Choroid plexus epithelial cell (primary cell): ENCODE measurements at places on chromosomes 6 and 20.

GRCh38 chr6:158042245-158042798, 60.7 kb downstream of the SYNJ2 start:
- DNase-seq = peak; percentile 91

- no peak for DNase-seq
Measured at GRCh38 chr6:1468126-1468525, 78.8 kb downstream of the FOXF2 start.

GRCh38 chr6:83436674-83437073, 5.8 kb upstream of the ME1 start:
- no peak for DNase-seq

DNA sequence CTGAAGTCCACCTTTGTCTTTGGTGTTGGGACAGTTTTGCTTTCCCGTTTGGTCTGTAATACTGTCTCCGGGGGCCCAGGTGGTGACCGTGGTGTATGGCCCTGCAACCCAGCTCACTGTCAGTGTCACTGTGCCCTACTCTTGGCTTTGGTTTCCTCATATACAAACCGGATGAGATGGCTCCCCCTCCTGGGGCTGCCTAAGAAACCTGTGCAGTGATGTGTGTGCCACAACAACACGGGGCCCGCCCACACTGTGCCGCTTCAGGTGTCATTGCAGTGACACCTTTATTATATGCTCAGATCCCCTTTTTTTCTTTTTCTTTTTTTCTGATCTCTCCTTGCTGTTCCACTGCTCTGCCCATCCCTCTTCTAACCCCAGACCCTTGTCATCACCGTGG, 73.9 kb downstream of the RAMACL start:
- no peak for DNase-seq

DNA sequence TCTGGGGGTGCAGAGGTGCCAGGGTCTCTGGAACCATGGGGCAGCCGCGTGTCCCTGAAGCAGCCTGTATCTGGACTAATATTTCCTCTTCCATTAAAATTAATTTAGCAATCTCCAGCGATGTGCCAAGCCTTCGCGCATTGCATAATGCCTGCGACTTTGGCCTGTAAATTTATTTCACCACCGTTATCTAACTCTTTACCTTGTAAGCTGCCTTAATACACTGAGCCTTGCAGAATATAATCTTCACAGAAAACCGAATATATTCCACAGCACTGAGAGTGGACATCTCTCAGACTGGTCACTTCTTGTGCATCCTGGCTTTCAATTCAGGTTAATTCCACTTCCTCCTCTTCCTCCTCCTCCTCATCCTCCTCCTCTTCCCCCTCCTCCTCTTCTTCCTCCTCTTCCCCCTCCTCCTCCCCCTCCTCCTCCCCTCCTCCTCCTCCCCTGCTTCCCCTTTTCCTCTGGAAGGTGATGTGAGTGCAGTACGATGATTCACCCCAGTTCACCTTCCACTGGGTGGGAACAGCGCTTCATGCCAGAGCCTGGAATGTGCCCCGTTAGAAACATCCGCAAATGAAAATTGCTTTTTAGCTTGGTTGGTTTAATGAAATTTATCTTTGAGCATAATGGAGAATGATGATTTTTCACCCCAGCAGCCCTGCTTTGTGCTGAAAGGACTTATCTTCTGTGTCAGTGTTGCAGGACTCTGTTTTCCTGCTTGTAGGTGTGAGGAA, 101.4 kb downstream of the CDH4 start:
- DNase-seq = no peak

- DNase-seq = no peak
Measured at GRCh38 chr6:13769034-13769654, 45.2 kb downstream of the MCUR1 start.

DNA sequence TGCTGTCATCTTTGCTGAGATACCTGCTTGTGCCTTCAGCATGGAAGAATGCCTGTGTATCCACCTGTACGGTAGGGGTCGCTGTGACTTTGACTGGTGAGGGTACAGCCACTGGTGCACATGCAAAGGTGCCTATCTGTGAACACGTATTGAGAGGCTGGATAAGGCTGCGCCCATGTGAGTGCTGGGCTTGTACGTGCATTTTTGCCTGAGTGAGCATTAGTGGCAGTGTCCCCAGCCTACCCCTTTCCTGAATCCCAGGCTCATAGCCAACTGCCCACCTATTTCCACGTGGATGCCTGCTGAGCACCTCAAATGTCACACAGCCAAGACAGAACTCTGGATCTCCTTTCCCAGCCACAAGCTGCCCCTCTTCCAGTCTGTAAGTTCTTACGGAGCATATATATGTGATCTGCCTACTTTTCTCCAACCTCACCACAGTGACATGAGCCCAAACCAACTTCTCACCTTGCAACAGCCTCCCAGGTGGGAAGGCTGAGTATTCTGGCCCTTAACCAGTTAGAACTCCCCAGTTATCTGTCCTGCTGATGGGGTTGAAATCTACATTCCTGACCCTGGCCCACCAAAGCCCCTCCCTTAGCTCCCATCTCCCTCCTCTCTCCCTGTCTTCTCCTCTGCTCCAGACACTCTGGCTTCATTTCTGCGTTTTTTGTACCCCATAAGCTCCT, 1.1 kb upstream of the SLC2A10 start:
- no peak for DNase-seq

GRCh38 chr6:28693033-28693750, 167.5 kb downstream of the GPX5 start:
- DNase-seq = peak; percentile 38

GRCh38 chr6:102761872-102762271, 1368.4 kb downstream of the GRIK2 start:
- DNase-seq = no peak

DNA sequence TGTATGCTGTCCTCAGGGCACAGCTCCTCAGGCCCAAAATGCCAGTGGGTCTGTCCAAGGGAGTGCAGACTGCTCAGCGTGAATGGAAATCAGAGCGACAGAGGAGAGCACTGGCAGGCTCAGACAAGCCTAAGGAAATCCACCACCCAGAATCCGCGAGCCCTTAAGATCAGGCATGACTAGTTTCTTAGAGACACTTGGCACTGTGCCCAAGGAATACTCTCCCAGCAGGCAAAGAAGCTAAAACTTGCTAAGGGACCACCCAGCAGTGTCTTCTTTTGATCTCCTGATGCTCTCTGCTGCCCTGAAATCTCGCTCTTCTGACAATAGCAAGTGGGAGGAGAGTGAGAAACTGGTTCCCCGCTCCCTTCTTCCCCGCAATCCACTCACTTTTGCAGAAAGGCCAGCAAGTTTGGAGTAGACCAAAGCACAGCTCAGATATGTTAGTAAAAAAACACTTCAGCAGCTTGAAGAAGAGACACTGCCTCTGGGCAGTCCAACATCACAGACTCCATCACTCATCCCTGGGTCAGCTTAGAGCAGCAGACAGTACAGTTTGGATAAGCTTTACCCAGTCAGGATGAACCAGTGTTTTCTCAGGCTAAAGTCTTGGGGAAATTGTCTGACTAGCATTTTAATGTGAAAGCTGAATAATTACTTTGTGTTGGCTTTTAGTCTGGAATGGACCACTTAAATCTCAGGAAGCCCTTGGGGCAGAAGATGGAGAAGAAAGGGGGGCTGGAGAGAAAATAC, 32.4 kb downstream of the TRAF3IP2 start:
- peak; percentile 83 for DNase-seq

DNA sequence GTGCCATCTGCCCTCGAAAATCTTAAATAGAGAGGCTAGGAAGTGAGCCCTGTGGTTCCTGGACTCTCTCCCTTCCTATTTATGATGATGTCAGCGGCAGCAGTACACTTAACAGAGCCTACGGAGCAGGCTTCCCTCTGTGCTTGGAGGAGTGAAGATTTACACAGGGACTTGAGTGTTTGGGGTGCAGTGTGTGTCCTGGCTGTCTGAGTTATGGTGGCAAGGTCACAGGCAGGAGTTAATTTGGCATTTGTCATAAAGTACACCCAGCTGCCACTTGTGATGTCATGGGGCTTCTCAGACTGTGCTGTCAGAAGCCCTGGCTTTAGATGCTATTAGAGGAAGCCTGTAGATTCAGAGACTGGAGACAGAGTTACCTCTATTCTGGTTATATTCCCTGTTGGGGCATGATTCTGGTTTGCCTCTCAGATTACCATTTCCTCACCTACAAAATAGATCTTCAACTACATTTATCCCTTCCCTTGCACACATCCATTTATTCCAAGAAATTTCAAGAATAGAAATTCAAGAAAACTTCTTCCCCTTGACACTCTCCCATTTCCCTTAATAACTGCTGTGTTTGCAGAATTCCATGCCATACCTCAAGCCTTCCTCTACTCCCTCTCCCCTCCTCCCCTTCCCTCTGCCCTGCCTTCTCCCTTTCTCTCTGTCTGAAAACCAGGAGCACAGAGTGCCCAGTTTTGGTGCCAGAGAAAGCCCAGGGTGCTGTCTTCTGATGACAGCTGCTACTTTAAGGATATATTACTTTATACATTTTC, 72.1 kb downstream of the SLC24A3 start:
- DNase-seq = no peak

DNA sequence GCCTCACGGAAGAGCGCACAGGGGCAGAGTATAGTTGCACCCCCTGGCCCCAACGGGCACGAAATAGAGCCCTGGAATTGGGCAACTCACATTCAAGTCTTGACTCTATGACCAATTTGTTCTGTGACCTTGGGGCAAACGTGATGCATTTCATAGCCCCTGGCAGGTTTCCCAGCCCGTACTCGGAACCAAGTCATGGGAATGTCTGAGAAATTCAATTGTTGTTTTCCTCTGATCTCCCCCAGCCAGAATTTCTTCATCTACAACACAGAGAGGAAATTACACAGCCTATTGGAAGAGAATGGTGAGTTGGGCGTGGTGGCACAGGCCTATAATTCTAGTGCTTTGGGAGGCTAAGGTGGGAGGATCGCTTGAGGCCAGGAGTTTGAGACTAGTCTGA, 322.3 kb upstream of the SULF2 start:
- peak; percentile 80 for DNase-seq

DNA sequence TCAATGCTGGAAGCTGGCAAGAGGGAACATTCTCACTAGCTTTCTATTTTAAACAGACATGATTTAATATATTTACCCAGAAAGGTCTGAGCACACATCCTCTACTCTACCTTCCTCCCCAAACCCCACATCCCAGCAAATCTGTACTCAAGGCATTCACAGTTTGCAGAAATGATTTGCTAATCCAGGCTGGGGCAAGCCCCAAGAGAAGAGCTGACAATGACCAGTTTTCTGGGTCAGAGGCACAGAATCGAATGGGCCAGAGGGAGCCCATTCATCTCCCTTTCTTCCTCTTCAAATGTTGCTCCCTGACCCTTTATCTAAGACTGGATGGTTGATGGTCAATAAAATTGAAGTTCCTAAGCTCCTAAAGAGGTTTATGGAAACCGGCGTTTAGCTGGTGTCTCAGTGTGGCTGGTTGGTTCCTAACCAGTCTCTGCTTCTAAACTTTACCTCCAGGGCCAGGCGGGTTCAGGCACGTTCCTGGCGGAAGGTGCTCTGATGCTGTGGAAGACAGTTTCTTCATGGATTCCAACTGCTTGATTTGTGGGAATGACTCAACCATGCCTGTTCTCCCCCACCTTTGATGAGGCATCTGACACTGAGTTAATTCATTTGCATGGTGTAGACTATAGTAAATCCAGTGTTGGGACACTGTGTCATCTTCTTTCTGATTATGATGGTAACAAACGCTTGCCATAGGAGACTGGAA, 96.4 kb upstream of the IYD start:
- no peak for DNase-seq

DNA sequence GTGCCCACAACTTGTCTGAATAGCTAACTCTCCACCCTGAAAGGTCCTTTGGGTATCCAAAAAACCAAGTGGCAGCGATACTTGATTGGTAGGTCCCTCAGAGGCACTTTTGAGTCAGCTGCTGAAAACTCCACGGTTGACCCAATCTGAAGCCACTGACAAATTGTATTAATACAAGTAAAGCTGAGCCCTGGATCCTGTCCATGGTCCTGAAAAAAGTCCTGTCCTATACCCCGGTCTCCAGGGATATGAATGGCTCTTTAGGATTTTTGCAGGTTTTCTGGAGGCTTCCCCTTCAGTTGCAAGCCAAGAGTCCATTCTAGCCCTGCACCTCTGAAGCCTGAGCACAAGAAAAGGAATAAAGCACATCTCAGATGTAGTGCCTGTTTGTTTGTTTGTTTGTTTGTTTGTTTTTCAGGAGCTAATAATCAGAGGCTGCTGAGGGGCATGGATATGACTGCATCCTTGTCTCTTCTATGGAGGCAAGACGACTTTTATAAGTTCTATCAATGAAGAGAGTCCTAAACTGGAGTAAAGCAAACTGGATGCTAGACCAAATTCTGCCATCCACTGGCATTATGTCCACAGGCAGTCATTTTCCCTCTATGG, 1.7 kb upstream of the SLC12A5 start:
- peak; percentile 71 for DNase-seq

- DNase-seq = peak; percentile 8
Measured at GRCh38 chr20:3156811-3157619, 2.6 kb downstream of the FASTKD5 start.

- no peak for DNase-seq
Measured at GRCh38 chr20:20992686-20993360, 113.3 kb downstream of the LINC00237 start.
